ENCODE measurements at places on chromosomes 7 and 10.
A peak's percentile ranks its signal among the peaks of the same experiment; 100 is the strongest.

DNA sequence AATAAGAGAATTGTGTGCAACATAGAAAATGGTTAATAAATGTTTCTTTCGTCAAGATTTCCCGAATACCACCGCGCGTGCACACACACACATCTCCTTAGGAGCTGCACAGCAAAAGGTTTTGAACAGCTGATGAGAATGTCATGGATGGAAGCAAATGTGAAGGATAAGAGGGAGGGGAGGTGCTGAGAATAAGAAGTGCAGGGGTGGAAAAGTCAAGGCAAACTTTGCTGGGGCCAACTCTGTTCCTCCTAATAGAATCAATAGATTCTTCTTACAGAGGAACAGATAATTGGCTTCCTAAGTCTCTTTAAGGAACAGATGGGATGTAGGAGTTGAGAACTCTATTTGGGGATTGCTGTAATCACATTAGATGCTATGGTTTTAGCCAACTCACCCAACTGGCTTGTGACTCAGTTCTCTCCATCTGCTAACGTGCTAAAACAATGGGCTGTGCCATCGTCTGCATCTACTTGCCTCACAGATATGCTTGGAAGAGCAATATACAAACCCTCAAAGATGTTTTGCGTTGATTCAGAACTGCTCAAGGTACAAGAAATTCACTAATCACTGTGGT lies 408.2 kb upstream of the CELF2 start:
- DNase-seq: no peak

GRCh38 chr7:103569621-103570305 lies 123.8 kb upstream of the SLC26A5 start:
- DNase-seq: no peak

DNA sequence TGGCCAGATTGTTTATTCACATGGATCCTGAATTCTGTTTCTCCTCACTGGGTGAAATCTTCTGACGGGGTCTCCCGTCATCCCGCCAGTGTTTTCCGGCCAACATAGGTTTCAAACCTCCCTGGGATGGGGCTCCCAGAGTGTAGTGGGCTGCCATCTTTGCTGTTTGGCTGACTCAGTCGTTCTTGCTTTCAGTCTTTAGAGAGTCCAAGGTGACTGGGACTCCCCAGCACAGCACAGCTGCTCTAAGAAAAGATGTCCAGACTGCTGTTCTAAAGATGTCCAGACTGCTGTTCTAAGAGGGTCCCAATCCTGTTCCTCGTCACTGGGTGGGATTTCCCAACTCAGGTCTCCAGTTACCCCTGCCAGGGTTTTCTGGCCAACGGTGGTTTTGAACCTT lies 801.9 kb upstream of the IGFBP3 start:
- no peak for DNase-seq

DNA sequence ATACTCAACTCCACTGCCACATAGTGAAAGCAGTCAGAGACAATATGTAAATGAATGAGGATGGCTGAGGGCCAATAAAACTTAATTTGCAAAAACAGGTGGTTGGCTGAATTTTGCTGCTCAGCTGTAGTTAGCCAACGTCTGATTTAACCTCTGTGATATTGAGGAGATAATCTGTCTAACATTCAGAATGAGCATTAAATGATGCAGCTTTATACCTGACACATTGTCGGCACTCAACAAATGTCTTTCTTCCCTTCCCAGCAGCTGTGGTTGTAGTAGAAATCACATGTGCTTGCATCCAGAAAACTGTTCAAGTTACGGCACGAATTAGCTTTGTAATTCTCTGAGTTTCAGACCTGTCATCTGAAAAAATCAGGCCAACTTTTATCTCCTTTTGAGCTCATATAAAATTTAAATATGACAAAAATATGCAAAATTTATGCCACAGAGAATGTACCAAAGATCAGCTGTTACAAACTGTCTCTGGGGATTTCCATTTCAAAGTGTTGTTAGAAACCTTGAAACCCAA lies 1239.7 kb downstream of the GATA3 start:
- no peak for DNase-seq

GRCh38 chr10:25934621-25935139 lies 651 bp downstream of the MYO3A start:
- no peak for DNase-seq

DNA sequence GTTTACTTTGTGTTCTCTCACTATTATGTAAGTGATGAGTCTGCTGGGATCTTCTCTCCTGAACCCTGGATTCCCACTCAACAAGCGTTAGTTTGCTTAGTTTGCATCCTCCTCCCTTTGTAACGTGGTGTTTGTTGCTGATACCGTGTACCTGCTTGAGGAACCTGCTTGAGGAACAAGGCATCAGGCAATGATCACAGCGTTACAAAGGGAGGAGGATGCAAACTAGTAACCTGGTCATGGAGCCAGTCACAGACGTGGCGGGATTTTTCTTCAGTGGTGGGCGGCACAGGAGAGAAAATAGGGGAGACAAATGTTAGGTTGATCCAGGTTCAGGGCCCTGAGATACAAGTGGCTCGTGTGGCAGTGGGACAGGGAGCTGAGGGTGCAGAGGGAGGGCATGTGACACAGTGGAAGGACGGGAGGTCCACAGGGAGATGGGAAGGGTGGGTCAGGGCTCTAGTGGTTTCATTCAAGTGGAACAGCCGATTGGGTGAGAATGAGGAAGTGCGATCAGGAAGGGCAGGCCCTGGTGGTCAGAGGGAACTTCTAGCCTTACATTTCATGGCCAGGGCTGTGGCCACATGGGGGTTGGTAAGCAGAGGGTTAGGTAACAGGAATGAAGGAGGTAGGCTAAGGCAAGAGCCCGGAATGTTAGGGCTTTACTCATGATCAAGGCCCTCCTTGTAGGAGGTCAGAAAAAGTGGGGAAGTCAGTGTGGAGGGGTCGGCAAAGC lies 38.0 kb downstream of the SNX10 start:
- DNase-seq: no peak

- DNase-seq: no peak
These were observed 283.6 kb downstream of the BICC1 start for GRCh38 chr10:58796242-58796641.

- no peak for DNase-seq
These were observed 37.1 kb upstream of the ATP6V0A4 start for GRCh38 chr7:138835087-138835486.

DNA sequence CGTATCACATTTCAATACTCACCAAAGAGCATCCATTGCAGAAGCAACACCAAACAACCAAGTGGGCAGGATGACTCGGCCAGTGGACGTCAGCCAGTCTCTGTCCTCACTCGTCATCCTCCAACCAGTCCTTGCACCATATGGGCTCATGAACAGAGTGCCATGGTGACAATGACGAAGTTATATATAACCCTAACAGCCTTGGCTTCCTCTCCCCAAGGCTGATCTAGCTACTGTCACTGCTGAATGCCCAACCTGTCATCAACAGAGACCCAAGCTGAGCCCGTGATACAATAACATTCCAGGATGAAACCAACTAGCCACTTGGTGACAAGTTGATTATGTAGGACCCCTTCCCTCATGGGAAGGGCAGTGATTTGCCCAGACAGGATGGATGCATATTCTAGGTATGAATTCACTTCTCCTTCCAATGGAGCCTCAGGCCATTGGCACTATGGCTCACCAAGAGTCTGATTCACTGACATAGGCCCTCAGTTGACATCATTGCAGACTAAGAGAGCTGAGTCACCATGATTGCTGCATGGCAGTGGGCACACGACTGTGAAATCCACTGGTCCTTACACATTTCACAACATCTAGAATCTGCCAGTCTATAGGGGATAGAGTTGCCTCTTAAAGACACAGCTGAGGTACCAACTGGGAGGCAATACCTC lies 26.3 kb upstream of the PPIF start:
- no peak for DNase-seq

GRCh38 chr7:105402221-105403095 lies 13.7 kb upstream of the SRPK2 start:
- DNase-seq: no peak

DNA sequence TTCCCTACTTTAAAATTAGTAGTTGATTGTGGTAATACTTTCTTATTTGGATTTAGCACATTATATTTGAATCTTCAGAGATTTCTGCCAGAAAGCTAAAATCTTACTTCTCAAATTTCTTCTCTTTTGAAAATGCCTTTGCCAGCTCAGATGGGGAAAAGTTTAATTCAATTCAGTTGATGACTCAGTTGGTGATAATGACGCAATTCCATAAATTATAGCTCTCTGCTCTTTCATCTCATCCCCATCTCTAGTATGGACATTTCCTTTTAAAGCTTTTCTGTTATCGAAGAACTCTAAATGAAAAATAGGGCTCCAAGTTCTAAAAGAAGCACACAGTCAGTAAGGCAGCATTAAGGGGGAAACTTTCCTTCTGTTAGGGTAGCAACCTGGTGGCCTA lies 25.5 kb downstream of the RNLS start:
- no peak for DNase-seq

- no peak for DNase-seq
These were observed 152.5 kb downstream of the AKR1D1 start for GRCh38 chr7:138228769-138229168.

- peak; percentile 48 for DNase-seq
These were observed 25.8 kb upstream of the TMEM120A start for GRCh38 chr7:76020031-76020714.

DNA sequence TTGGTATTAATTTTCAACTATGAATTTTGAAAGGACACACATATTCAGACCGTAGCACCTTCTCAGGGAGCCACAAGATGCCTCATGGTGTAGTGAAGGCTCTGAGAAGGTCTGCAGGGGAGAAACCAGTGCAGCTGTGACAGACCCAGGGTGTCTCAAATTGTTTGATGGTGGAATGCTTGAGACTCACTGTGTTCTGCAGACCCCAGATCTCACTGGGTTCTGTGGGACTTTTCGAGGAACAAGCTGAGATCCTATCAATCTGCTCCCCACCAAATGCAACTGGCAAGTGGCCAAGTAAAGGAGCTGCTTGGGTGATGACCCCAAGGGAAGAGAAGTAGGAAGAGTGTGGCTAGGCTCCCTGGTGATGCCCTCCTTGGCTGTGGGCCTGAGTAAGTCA lies 130.5 kb upstream of the UNC5B start:
- no peak for DNase-seq

- DNase-seq: no peak
These were observed 134.0 kb upstream of the TCF7L2 start for GRCh38 chr10:112816033-112816430.

DNA sequence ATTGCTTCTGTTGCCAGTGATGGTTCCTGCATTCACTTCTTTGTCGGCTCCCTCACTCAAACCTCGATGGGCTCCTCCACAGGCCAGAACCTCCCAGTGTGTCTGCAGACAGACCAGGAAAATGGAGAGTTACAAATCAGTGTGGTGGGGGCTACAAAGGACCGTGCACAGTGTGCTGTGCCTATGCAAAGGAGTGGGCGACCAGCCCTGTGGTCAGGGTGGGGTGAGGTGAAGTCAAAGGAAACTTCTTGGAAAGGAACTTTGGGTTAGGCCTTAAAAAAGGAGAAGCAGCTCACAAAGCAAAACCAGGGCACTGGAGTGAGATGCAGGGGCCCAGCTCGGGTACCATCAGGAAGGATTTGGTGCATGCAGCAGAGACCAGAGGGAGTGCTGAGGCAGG lies 304.3 kb upstream of the ZMIZ1 start:
- DNase-seq: no peak

DNA sequence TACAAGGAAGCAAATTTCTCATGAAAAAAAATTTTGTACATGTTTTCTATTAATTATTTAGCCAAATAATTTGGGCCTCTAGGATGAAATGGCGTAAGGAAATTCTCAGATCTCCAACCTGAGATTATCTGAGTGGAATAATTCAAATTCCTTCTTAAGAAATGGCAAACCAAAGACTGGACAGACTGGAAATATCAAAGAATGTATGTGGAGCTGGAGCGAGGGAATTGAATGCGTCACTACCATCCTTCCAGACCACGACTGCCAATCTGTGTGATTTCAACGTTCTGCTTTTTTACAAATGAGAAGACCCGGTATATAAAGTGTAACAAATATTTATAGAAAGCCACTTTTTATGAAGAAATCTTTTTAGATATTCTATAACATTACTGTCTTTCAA lies 12.4 kb upstream of the BLNK start:
- DNase-seq: no peak

DNA sequence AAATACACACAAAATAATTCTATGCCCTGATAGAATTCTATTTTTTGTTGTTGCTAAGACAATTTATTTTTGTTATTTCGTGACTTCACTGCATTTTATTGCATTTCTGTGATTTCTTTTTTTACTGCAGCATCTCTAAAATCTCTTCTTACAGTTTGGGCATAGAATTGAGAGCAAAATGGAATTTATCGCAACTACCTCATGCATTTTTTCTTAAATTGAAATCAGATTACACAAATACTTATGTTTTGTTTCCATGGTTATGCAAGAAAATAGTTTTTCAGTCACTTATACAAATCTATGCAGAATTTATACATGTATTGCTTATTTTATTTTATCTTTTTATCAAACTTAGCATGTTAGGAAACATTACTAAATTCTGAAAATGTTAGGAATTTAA lies 781.8 kb upstream of the LRRTM3 start:
- no peak for DNase-seq

- no peak for DNase-seq
These were observed 416.3 kb upstream of the COBL start for GRCh38 chr7:51732951-51733350.

DNA sequence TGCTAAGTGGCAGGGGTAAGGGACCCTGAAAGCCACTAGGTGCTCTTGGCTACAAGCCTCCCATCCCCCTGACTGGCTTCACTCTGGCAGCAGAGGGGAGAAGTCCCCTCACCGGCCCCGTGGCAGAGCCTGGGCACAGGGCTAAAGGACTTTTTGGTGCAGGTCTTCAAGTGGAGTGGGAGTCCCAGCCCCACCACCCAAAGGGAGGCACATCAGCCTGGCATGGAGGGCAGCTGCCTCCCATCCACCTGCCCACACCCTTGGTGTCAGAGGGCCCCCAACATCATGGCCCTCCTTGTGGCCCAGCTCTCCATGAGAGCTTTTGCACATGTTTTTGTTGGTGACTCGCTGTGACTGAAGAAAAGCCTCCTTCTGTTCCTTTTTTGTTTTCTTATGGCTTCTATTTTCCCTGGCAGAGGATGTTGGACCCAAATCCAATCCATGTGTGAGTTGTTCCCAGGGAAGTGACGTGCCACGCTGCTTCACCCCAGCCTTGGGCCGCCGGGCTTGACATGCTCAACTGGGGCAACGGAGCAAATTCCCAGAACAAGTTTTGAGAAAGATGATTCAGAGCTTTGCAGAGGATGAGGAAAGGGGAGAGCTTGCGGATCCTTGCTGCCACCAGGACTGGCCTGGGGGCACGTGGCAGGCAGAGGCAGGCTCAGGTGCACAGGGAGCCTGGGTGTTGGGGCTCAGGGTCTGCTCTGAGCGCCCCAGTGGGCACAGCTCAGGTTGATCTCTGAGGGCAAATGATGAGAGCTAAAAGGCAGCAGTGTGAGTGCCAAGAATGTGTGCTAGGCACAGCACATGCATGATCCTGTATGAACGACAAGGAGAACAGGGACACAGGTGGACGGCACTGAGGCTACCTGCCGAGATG lies 1.9 kb upstream of the AEBP1 start:
- DNase-seq: no peak

GRCh38 chr7:78226059-78226719 lies 427.6 kb downstream of the PHTF2 start:
- DNase-seq: peak; percentile 8

DNA sequence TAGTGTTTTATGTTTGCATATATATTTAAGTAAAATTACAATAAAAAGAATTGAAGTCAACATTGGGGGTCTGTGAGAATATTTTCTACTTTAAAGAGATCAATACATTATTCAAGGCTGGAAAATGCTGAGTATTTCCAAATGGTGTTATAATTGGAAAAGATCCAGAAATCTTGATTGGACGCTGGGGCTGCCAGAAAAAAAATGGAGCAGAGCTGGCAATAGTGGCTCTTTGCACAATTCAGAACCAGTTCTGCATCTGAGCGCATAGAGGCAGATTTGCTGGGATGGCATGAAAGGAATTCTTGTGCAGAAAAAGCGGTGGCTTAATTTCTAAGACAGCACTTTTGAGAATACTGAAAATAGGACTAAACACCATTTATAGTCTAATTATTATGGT lies 10.8 kb upstream of the VWC2 start:
- no peak for DNase-seq
